Neural crest cell (in vitro differentiated cells): ENCODE measurements at places on chromosomes 2 and 18. TPM values are rescaled to one million over a fixed set of nuclear protein-coding genes. Genes with fewer than 3 reads are reported as not detected.

SLC9A2 gene
- total RNA-seq = 0.09 TPM in 1 of 2 replicates, not detected in the other

DNA sequence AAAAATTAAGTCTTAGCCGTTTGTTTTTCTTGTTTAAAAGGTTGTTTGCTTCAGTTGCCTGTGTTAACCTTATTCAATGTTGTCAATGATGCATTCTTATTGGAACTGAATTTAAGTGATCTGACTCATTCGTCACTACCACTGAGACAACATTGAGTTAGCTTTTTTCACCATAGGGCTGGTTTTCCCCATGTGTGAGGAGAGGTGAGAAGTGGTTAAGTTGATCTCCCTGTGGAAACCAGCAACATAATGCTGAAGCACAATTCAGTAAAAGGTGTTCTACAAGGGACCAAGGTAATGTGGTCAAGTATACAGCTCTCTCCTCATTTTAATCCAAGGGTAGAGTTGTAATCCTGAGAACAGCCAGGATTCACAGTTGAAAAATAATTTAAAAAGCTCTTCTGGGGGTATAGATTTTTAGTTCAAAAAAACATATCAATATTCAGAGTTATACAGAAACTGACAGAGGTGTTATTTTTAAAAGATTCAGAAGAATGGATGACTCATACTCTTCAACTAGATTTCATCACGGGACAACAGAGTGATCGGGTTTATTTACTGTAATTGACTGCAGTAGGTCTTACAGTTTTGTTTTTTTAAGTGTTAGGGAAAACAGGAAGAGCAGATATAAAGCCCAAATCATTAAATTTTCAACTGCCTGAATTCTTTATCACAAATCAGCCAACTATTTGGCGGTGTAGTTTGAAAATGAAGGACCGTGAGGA, 12.6 kb downstream of the NOP58 start:
- no peak overlapping the region for H3K4me3 ChIP-seq
- DNase-seq = no peak
- H3K4me1 ChIP-seq = peaks cover 3% of the 10 kb centered on the region
- peaks cover 3% of the 10 kb centered on the region for H3K36me3 ChIP-seq
- no peak overlapping the region for H3K27ac ChIP-seq

- peaks cover 42% of the 10 kb centered on the region for H3K27me3 ChIP-seq
- DNase-seq = no peak
- H3K27ac ChIP-seq = no peak overlapping the region
- peaks cover 35% of the 10 kb centered on the region for H3K4me1 ChIP-seq
Observed at GRCh38 chr2:162072181-162072702, 1.8 kb downstream of the DPP4 start.

DNA sequence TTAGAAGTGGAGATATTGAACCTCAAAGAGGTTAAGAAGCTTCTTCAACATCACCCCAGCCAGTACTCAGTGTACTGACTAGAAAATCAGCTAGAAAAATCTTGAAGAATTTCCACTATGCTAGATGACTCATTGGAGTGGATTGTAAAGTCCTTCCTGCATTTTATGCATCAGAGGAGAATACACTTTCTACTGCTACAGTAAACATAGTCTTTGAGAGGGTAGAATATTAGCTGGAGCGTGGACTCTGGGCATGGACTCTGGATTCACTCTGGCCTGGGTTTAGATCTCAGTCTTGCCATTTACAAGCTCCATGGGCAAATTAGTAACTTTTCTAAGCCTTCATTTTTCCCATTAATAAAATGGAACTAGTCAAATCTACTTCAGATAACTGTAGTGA, 215.9 kb downstream of the IRS1 start:
- peaks cover 6% of the 10 kb centered on the region for H3K36me3 ChIP-seq
- H3K27me3 ChIP-seq = no peaks in the 10 kb centered on the region
- peaks cover 27% of the 10 kb centered on the region for H3K4me1 ChIP-seq

DNA sequence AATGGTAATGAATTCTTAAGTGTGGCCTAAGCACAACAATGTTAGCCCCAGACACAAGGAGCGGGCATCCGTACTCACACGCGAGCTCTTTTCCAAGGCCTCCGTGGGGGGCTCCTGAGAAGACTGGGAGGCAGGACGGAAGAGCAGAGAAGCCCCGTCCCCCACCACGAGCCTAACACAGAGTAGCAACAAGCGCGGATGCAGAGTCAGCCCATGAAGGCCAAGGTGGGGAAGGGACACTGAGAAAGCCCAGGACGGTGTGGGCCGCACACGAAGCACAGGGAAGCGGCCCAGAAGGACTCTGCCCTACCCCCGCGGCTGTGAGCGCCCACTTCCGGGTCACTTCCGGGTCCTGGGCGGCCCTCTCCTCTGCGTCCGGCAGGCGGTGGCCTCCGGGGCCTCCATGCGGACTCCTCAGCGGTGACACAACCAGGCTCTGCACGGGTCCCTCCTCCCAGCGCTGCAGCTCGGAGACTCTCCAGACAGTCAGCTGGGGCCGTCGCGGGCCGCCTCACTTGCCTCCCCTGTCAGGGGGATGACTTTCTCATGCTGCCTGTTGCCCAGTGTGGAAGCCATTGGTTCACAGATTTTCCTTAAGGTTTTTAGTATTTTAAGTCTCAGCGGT, 151.5 kb downstream of the MTCL1 start:
- no peak overlapping the region for H3K4me3 ChIP-seq
- no peaks in the 10 kb centered on the region for H3K27me3 ChIP-seq

- peaks cover 3% of the 10 kb centered on the region for H3K36me3 ChIP-seq
- H3K27me3 ChIP-seq = no peaks in the 10 kb centered on the region
- H3K27ac ChIP-seq = no peak overlapping the region
- H3K4me1 ChIP-seq = peaks cover 5% of the 10 kb centered on the region
- no peak for DNase-seq
Observed at GRCh38 chr2:217000406-217000805, 140.5 kb upstream of the TNP1 start.
